ENCODE measurements at places on chromosomes 3 and 15. TPM values are rescaled to one million over a fixed set of nuclear protein-coding genes. Genes with fewer than 3 reads are reported as not detected.
A peak's percentile ranks its signal among the peaks of the same experiment; 100 is the strongest.

Gene PP2D1
- total RNA-seq, result not detected

Gene KLF15
- 234 TPM for total RNA-seq

Gene RBP2
- total RNA-seq, result not detected

Gene PLA2G4E
- total RNA-seq, result not detected

Gene CCRL2
- 2.4 TPM for total RNA-seq

DNA sequence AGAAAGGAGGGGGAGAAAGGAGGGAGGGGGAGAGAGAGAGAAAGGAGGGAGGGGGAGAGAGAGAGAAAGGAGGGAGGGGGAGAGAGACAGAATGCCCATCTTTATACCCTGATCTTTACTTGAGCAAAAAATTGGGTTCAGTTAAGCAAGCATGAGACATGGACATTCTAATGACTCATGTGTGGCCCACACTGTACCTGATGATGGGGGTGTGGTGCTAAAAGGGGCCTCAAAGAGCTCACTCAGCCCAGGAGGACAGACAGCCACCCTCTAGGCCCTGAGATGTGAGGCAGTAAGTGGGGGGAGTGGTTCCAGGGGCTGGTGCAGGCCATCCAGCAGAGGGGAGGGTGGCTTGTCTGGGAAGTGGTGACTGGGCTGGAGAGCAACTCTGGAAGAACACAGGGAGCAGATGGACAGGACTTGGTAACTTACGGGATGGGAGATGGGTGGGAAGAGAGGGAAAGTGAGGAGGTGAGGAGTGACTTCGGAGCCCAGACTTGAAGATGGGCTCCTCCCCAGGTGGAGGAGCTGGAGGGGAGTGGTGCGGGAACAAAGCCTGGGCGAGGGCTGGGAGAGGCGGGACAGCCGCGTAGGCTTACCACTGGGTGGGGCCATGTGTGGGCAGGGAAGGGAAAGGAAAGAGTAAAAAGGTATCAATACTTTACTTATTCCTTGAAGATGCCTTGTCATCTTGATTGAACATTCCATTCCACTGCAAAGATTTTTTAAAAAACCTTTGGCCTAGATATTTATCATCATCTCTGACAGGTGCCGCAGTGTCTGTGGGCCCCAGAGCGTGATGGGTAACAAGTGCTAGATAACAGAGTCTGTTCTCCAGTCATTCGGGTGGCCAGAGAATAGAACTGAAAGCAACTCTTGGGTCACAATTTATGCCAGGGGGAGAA, 32.3 kb downstream of the TSPAN3 start:
- H3K4me1 ChIP-seq, result peaks cover 34% of the 10 kb centered on the region
- H3K27me3 ChIP-seq, result no peaks in the 10 kb centered on the region
- no peak overlapping the region for H3K27ac ChIP-seq
- DNase-seq, result no peak
- peaks cover 36% of the 10 kb centered on the region for H3K36me3 ChIP-seq

GRCh38 chr15:58641660-58642059, 107.8 kb downstream of the ADAM10 start:
- H3K4me3 ChIP-seq, result no peak overlapping the region
- H3K4me1 ChIP-seq, result no peaks in the 10 kb centered on the region
- DNase-seq, result no peak
- no peaks in the 10 kb centered on the region for H3K36me3 ChIP-seq

- no peaks in the 10 kb centered on the region for H3K27me3 ChIP-seq
- H3K4me3 ChIP-seq, result no peak overlapping the region
- H3K4me1 ChIP-seq, result peaks cover 15% of the 10 kb centered on the region
- no peaks in the 10 kb centered on the region for H3K36me3 ChIP-seq
- no peak overlapping the region for H3K27ac ChIP-seq
- no peak for DNase-seq
Observed at GRCh38 chr3:123648696-123649405, 64.0 kb upstream of the HACD2 start.

DNA sequence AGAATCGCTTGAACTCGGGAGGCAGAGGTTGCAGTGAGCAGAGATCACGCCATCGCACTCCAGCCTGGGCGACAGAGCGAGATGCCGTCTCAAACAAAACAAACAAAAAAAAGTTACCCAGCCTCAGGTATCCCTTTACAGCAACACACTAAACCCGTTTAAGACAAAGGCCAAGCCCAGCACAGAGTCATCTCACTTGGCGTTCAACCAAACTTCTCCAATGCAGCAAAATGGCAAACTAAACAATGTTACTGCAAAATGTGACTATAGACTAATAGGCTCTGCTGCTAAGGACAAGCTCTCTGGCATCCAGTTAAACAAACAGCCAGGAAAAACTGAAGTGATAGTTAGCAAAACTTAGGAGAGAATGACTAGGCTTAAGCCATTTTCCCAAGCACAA, 6.4 kb upstream of the FAM219B start:
- H3K27me3 ChIP-seq, result no peaks in the 10 kb centered on the region
- no peaks in the 10 kb centered on the region for H3K4me1 ChIP-seq
- H3K4me3 ChIP-seq, result no peak overlapping the region

DNA sequence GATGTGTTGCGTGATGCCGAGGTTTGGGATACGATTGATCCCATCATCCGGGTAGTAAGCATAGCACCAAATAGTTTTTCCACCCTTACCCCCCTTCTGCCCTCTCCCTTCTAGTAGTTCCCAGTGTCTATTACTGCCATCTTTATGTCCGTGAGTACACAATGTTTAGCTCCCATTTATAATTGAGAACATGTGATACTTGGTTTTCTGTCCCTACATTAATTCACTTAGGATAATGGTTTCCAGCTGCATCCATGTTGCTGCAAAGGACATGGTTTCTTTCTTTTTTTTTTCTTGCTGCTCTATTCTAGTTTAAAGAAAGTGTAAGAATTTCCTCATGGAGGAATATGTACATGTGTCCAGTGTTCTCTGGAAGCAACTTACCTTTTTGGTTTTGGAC, 51.8 kb downstream of the NSUN3 start:
- no peaks in the 10 kb centered on the region for H3K4me1 ChIP-seq
- no peak overlapping the region for H3K4me3 ChIP-seq
- H3K36me3 ChIP-seq, result peaks cover 28% of the 10 kb centered on the region
- no peaks in the 10 kb centered on the region for H3K27me3 ChIP-seq
- H3K27ac ChIP-seq, result no peak overlapping the region

DNA sequence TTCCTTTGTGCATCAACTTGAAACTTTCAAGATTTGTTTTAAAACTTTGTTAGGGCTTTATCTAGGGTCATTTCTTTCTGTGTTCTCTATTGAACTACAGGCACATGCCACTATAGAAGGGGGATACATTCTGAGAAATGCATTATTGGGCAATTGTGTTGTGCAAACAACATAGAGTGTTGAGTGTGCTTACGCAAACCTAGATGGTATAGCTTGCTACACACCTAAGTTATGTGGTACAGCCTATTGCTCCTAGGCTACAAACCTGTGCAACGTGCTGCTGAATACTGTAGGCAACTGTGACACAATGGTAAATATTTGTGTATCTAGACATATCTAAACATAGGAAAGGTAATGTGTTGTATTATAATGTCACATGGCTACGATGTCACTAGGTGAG, 33.0 kb upstream of the KLF13 start:
- H3K27ac ChIP-seq, result no peak overlapping the region
- H3K27me3 ChIP-seq, result no peaks in the 10 kb centered on the region
- H3K4me1 ChIP-seq, result no peaks in the 10 kb centered on the region
- H3K36me3 ChIP-seq, result no peaks in the 10 kb centered on the region
- no peak overlapping the region for H3K4me3 ChIP-seq

GRCh38 chr3:134078169-134078831, 48.6 kb upstream of the SLCO2A1 start:
- H3K27me3 ChIP-seq, result no peaks in the 10 kb centered on the region
- H3K4me1 ChIP-seq, result no peaks in the 10 kb centered on the region

GRCh38 chr3:115931581-115931980, 308.3 kb downstream of the GAP43 start:
- no peaks in the 10 kb centered on the region for H3K36me3 ChIP-seq
- no peak overlapping the region for H3K4me3 ChIP-seq
- H3K4me1 ChIP-seq, result no peaks in the 10 kb centered on the region

GRCh38 chr3:152416808-152417580, 148.3 kb downstream of the MBNL1 start:
- H3K4me3 ChIP-seq, result no peak overlapping the region
- no peak for DNase-seq
- H3K4me1 ChIP-seq, result no peaks in the 10 kb centered on the region
- peaks cover 12% of the 10 kb centered on the region for H3K36me3 ChIP-seq

DNA sequence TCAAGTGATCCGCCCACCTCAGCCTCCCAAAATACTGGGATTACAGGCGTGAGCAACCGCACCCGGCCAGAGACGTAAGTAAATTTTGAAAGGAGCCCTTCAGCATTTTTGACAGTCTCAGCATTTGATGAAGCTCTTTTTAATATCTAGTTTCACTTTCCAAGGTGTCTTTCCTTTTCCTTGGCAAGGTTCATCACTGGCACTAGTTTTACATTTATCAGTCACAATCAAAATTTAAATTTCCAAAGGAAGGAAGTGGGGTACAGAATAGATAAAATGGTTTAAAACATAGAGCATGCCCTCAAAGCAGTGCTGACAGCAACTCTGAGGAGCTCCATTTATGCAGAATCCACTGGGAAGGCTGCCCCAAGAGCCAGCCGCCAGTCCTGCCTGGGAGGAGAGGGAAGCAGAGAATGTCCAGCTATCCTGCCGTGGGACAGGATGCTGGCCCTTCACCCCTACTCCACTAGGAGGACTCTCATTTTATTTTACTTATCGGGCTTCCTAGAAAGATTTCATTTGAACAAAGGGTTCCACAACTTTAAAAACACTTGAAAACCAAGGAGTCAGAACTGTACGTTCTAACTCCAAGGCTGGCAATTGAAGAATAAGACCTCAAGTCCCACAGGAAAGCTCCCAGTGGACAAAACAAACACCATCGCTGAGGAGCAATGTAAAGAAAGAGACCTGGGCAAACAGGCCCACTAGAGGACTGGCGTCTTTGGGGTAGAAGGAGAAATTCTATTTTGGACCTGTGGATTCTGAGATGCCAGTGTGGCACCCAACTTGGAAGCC, 9.9 kb downstream of the SFMBT1 start:
- no peak overlapping the region for H3K27ac ChIP-seq
- H3K4me3 ChIP-seq, result no peak overlapping the region
- no peak for DNase-seq
- no peaks in the 10 kb centered on the region for H3K4me1 ChIP-seq
- H3K27me3 ChIP-seq, result no peaks in the 10 kb centered on the region

- H3K36me3 ChIP-seq, result no peaks in the 10 kb centered on the region
- H3K27ac ChIP-seq, result no peak overlapping the region
- no peaks in the 10 kb centered on the region for H3K27me3 ChIP-seq
- H3K4me1 ChIP-seq, result no peaks in the 10 kb centered on the region
- DNase-seq, result no peak
Observed at GRCh38 chr3:66567077-66567476, 66.3 kb upstream of the LRIG1 start.

DNA sequence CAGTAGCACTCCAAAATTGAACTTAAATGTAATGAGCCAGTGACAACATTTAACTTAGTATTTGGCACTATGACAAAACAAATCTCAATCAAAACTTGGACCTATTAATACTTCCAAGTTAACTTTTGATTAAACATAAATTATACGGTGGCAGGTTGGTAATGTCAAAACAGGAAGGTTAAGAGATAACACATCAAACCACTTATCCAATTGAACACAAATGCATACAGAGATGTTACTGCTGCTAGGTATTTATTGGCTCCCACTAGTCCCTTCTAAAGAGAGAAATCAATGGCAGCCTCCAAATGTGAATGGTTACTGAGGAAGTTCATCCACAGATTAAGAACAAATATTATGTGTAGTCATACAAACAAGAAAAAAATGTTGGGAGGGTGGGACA, 1.8 kb downstream of the GSK3B start:
- H3K4me3 ChIP-seq, result peak overlapping the region; percentile 92
- H3K27me3 ChIP-seq, result no peaks in the 10 kb centered on the region
- H3K27ac ChIP-seq, result no peak overlapping the region
